ENCODE measurements at places on chromosomes 11 and 22. TPM values are rescaled to one million over a fixed set of nuclear protein-coding genes. Genes with fewer than 3 reads are reported as not detected.

The VSIG10L2 gene
- polyA plus RNA-seq: not detected

The TPBGL gene
- 0.06 TPM for polyA plus RNA-seq

The BLID gene
- polyA plus RNA-seq: not detected

The DYNC2H1 gene
- 44.1 TPM for polyA plus RNA-seq

The MUC5AC gene
- 0.03 TPM for polyA plus RNA-seq

The PARVB gene
- 21.7 TPM for polyA plus RNA-seq

The MS4A4A gene
- 8.0 TPM for polyA plus RNA-seq

The OR2AT4 gene
- 0.03 TPM for polyA plus RNA-seq

The APOA4 gene
- not detected for polyA plus RNA-seq

The PHOX2A gene
- polyA plus RNA-seq: not detected

The EXPH5 gene
- polyA plus RNA-seq: 3.8 TPM

The PANX3 gene
- not detected for polyA plus RNA-seq

The MISFA gene
- polyA plus RNA-seq: 14.6 TPM

The CCDC188 gene
- 1.3 TPM for polyA plus RNA-seq

The KCNQ1OT1 gene
- polyA plus RNA-seq: 1.1 TPM

The APOBEC3B gene
- polyA plus RNA-seq: 7.6 TPM

The EFCAB6 gene
- 4.5 TPM for polyA plus RNA-seq

The APOBEC3F gene
- polyA plus RNA-seq: 9.7 TPM

The PRODH gene
- 14.7 TPM for polyA plus RNA-seq

All from renal cortex interstitium (tissue), 15 donors.